ENCODE measurements at places on chromosomes 2 and 18.

GRCh38 chr18:51192696-51193095 lies 4.8 kb downstream of the MEX3C start:
- DNase-seq = no peak

DNA sequence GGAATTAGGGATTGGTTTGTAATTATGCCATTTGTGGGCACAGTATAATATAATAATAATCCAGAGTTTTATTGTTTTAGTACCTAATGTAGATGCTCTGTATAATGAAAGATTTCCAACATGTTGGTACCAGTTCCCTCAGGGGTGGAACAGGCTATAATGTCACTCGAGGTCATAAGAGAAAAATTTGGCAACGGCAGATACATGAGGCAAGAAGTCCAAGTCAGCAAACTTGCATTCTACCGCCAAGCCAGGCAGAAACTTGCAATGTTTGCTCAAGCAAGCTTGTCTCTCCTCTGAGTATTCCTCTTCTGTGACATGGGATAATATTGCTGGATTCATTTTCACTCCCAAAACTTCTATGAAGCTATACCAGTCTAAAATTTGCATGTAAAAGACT lies 520.0 kb upstream of the SALL3 start:
- no peak for DNase-seq

- no peak for DNase-seq
These were observed 1.9 kb downstream of the DUSP2 start for GRCh38 chr2:96143231-96143847.

GRCh38 chr2:127932199-127932876 lies 46.6 kb upstream of the AMMECR1L start:
- no peak for DNase-seq

GRCh38 chr2:38494394-38494793 lies 108.3 kb downstream of the HNRNPLL start:
- no peak for DNase-seq
